Glutamatergic neuron (in vitro differentiated cells): ENCODE measurements at places on chromosomes 5 and 9.

DNA sequence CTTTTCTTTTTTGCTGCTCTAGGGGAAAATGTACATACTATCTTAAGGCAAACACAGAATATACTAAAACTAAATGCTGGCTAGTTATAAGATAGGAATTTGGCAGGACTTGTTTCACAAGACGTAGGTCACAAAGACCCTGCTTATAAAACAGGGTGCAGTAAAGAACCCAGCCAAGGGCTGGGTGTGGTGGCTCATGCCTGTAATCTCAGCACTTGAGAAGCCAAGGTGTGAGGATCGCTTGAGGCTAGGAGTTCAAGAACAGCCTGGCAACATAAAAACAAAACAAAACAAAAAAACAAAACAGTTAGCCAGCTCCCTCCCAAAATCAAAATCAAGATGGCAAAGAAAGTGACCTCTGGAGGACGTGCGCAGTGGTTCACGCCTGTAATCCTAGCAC is 49.5 kb upstream of the DENND4C start:
- no peak for DNase-seq

GRCh38 chr9:1331546-1332038 is 281.4 kb downstream of the DMRT2 start:
- DNase-seq, result no peak

DNA sequence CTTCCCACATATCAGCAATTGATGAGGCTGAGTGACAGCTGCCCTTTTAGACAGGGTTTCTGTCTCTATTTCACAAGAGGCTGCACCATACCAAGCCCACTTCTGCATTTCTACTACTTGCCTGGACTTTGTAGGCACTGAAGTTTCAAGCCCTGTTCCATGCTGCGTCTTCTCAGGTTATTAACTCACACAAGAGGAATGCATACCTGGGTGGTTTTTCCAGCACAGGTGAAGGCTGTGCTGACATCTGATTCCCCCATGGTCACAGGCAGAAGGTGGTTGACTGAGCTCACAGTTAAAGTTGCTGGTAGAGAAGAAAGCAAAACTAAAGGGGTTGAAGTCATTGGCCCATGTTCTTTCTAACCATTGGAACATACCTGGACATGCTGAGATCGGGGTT is 86.6 kb downstream of the MAMDC2 start:
- DNase-seq, result no peak

- DNase-seq, result no peak
These were observed 48.9 kb upstream of the TBC1D2 start for GRCh38 chr9:98304381-98304780.

- no peak for DNase-seq
These were observed 46.7 kb downstream of the TNFAIP8 start for GRCh38 chr5:119402555-119402954.

DNA sequence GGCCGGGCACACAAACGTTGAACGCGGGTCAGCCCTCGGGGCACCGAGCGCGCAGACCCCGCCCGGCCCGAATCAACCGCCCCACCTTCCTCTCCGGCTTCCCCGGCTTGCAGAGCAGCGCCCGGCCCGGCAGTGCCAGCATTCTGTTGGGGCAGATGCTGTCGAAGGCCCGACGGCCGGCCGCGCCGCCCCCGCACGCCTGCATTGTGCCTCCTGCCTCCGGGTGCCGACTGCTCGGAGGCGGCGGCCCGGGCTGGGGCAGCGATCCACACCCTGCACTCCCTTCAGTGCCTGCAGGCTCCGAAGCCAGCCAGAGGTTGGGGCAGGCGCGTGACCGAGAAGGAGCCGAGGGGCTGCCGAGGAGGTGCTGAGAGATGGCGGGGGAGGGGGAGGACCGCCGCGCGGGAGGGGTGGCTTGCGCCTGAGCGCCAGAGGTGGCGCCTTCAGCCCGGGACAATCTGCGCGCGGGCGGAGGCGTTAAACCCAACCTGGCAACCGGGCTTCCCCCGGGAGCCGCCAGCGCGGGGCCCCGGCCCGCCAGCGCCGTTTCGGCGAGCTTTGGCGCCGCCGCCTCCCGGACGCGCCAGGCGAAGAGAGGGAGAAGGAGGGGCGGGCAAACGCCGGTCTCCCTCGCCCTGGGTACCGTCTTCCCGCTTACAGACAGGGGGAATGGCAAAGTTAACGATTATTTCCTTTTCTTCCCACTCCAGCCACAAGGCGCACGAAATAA is at the start of gene MCIDAS:
MCIDAS (minus strand) TSS at position 382 of the 730 bp plus-strand sequence; CDS start at position 205, 177 bp downstream.
- peak; percentile 72 for DNase-seq

- DNase-seq, result no peak
These were observed 237.6 kb downstream of the NNT start for GRCh38 chr5:43840424-43841125.

- DNase-seq, result no peak
These were observed 127.9 kb upstream of the TARS1 start for GRCh38 chr5:33312571-33313549.

DNA sequence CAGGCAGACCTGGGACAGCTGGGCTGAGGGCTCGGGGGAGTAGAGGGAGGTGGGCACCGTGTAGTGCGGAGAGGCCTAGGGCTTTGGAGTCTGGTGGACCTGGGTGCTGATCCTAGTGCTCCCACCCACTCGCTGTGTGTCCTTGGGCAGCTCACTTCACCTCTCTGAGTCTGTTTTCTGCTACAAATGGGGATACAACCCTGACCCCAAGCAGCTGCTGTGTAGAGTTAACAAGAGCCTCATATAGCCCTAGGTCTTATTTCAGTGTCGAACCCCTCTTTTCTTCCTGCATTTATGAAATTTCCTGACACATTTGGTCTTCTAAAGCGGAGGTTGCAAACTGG is 16.4 kb downstream of the ERGIC1 start:
- DNase-seq, result no peak

- DNase-seq, result no peak
These were observed 20.1 kb downstream of the LHFPL2 start for GRCh38 chr5:78628270-78628992.

- DNase-seq, result no peak
These were observed 144.3 kb downstream of the GIN1 start for GRCh38 chr5:102975457-102976182.

DNA sequence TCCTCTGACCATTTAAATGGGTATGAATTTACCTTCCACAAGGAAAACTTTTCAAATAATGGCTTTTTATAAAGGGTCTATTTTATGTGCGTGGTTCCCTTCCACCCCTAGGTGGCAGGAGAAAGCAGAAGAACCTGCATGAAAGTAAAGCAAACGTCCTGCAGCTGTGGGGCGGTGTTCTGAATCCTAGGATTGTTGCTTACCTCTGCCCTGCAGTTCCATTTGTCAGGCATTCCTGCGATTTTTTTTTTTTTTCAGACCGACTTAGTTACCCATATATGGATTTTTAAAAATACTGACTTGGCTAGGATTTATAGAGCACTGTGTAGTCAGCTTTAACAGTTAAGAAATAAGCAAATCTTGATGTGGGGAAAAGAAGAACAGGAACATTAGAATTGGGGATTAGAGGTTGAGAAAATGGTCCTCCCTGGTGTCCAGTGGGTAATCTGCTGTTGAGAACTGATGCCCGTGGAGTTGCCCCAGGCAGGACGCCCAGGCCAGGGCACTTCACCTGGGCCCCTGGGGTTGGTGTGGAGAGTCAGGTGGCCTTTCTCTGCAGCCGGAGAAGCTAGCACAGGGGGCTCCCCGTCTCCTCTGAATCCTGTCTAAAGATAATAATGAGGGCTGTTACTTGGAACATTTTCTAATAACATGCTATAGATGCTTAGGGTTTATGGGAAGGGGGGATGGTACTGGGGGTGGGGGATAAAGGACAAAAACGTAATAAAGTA is 30.4 kb upstream of the LTC4S start:
- DNase-seq, result peak; percentile 54
